ENCODE measurements at places on chromosomes 3 and 15. TPM values are rescaled to one million over a fixed set of nuclear protein-coding genes. Genes with fewer than 3 reads are reported as not detected.

The PLD1 gene
- 10.5 TPM for polyA plus RNA-seq

The LDHAL6B gene
- not detected for polyA plus RNA-seq

The ZPLD1 gene
- 0.05 TPM for polyA plus RNA-seq

The DET1 gene
- polyA plus RNA-seq = 11.0 TPM

The B3GALNT1 gene
- polyA plus RNA-seq = 17.9 TPM

The IRAK2 gene
- 2.5 TPM for polyA plus RNA-seq

The NEK10 gene
- 2.5 TPM for polyA plus RNA-seq

The PCSK6 gene
- 0.42 TPM for polyA plus RNA-seq

The GOLGA6D gene
- not detected for polyA plus RNA-seq

The GRM2 gene
- polyA plus RNA-seq = 0.09 TPM

The AMT gene
- polyA plus RNA-seq = 9.1 TPM

The RNU5B-1 gene
- not detected for polyA plus RNA-seq

The LPCAT4 gene
- 45.3 TPM for polyA plus RNA-seq

The CCDC54 gene
- not detected for polyA plus RNA-seq

The TMEM207 gene
- polyA plus RNA-seq = not detected

The C3orf85 gene
- polyA plus RNA-seq = not detected

The NANOGP8 gene
- not detected for polyA plus RNA-seq

The ADIPOQ gene
- not detected for polyA plus RNA-seq

The CHRM5 gene
- 0.09 TPM for polyA plus RNA-seq

The SAMMSON gene
- not detected for polyA plus RNA-seq

The MEIS2 gene
- polyA plus RNA-seq = 54.1 TPM

The NAALADL2 gene
- polyA plus RNA-seq = 3.6 TPM
